ENCODE measurements at places on chromosomes 5 and 9.

- DNase-seq: no peak
Observed at GRCh38 chr5:1162751-1163150, 38.6 kb upstream of the SLC6A19 start.

DNA sequence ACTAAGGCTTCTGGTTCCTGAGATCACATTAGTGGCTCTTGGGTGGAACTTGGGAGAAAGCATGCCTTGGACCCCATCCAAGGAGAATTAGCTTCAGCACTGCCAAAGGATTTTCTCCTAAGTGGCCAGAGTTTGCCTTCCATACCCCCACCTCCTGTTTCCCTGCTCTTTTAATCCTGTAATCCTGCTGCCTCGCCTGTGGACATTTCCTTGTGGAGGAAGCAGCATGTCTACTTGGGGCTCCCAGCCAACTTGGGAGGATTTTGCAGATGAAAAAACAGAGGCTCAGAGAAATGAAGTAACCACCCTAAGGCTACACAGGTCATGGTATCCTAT, 1.6 kb downstream of the ARSI start:
- no peak for DNase-seq

GRCh38 chr9:80012557-80013330, 441.0 kb downstream of the TLE4 start:
- DNase-seq: no peak

- no peak for DNase-seq
Observed at GRCh38 chr9:89878687-89879086, 273.9 kb downstream of the GADD45G start.

GRCh38 chr5:55708732-55709131, 3.4 kb downstream of the SLC38A9 start:
- no peak for DNase-seq

DNA sequence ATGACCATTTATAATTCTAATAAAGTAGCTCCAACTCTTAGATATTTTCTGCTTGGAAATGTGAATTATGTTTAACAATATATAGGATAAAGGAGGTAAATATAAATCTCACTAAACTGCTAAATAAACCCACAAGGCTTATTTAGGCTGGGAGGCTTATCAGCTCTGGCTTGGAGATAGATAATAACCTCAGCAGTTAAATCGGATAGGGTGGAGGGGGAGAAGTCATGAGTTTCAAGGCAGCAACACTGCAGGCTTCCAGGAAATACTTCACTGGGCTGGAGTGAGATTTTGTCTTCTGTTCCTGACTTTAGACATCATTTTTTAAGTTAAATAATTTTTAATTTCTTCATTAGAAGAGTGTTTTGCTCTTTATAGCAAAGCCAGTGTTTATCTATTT, 80.0 kb upstream of the ITGA2 start:
- no peak for DNase-seq

GRCh38 chr9:24582146-24583126, 36.7 kb upstream of the IZUMO3 start:
- no peak for DNase-seq

DNA sequence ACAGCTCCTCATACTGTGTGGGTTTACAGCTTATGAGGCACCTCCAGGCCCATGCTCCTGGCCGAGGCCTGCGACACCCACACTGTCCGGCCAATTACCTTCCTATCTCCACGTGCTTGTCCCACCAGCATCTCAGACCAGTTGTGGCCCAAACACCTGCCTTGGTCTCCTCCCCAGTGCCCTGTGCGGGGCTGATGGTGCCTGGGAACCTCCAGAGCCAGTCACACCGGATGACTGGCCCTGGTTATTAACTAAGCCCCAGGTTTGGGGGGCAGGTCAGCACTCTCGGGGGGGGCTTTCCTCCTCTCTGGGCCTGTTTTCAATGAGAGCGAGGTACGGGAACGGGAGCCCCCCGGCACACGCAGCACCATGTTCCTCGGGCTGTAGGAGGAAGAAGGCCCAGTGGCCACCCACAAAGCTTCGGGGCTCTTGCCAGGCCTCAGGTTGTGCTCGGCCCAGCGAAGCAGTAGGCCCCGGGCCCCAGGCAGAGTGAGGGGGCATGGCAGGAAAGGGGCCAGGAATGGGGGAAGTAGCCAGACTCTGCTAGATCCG, 76.0 kb upstream of the PHYKPL start:
- DNase-seq: no peak

GRCh38 chr5:153158608-153159007, 331.9 kb upstream of the GRIA1 start:
- no peak for DNase-seq

- DNase-seq: no peak
Observed at GRCh38 chr9:126734877-126735276, 70.0 kb upstream of the ZBTB43 start.

GRCh38 chr5:135237748-135238103, 161.3 kb downstream of the MACROH2A1 start:
- no peak for DNase-seq

GRCh38 chr5:119323601-119324000, 32.2 kb upstream of the TNFAIP8 start:
- DNase-seq: no peak

DNA sequence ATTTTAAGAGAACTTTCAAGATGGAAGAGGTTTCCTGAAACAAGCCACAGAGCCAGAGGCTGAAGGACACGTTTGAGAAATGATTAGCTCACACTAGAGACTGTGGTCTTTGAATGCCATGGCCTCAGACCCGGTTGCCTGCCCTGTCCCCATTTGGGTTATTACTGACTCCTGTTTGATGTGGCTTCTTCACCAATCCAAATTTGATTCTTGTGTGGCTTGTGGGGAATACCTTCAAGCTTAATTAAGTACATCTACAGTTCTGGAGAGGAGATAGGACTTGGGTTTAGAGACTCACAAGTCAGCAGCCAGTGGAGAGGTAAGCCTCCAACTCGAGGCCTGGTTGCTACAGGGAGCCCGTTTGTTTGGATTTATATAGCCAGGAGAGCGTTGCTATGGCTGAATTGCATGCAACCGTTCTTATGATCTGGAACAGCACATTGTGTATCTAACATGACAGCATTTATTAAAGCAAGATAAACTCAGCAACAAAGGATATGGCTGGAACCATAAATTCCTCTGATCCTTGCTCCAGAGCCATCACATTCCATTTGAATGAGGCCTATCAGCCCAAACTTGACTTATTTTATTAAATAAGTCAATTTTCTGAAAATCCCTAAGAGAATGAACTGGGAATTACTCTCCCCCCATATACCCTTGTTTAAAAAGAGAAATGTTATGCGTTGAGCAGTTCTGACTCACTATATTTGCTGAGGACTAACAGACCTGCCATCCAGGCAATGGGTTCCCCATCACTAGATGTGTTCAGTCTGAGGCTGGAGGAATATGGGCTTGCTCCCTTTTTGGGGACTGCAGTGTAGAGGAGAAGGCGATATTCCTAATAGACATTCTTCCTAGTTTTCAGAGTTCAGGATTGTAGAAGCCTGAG, 88.4 kb upstream of the TNFSF8 start:
- DNase-seq: no peak

DNA sequence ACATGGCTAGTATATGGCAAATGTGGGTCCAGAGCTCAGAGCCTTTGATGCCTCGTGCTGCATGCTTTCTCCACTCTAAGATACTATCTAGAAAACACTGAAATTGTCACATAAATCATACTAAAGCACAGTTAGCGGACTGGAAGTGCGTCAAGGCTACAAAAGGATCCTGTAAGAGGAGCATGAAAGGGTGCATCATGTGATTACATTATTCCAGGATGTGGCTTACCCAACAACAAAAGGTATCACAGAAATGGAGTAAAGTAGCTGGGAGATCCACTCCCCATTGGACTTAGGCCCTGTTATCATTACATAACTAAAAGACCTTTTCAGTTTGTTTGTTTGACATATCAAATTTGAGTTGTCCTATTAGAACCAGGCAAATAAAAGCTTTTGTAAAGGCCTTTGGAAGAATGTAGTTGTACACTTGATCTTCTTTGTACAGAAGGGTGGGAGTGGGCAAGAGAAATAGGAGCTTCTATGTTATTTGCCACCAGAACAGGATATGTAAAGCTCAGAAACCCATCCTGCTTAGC, 6.9 kb downstream of the SLC31A1 start:
- no peak for DNase-seq

- DNase-seq: no peak
Observed at GRCh38 chr5:174101195-174101730, 55.8 kb downstream of the NSG2 start.

DNA sequence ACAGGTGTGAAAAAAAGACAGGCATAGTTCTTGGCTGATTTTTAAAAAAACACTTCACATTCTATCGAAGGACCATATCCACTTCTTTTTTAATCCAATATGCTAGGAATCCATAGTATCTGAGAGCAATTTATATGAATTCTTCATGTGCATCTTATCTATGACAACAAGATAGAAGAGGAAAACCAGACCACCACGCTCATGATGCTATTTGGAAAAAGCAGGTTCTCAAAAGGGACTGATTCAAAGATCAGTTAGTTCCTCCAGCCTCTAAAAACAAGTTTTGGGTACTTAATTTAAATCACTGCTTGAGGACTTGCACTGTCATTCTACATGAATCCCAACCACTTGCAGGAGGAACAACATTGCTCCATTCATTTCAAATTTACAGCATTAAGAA, 6.3 kb downstream of the MEF2C start:
- no peak for DNase-seq

DNA sequence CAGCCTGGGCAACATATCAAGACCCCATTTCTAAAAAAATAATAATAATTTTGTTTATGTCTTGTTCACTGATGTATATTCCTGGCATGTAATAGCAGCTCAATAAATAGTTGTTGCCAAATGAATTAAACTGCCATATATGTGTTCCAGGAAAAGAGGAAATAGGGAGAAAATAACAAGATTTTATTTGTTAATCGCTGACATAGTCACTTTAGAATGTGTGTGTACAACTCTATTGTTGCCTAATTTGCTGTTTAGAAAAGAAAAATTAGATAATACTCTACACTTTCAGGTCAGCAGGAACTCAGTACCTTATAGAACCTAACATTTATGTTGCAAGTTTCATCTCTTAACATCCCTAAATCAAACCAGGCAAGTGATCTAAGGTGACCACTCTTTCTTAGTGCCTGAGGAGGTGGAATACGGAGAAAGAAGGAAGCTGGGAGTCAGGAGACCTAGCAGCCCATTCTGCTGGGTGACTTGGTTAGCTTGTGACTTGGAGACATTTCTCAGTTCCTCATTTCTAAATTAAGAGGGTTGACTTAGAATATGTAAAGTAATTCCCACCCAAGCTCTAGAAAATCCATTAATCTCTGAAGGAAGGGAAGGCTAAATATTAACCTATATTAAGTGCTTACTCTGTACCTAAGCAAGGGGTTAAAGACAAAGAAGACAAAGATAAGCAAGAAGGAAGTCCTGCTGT, 110.3 kb upstream of the IQGAP2 start:
- DNase-seq: no peak

GRCh38 chr5:158198636-158199035, 339.7 kb upstream of the CLINT1 start:
- DNase-seq: no peak

DNA sequence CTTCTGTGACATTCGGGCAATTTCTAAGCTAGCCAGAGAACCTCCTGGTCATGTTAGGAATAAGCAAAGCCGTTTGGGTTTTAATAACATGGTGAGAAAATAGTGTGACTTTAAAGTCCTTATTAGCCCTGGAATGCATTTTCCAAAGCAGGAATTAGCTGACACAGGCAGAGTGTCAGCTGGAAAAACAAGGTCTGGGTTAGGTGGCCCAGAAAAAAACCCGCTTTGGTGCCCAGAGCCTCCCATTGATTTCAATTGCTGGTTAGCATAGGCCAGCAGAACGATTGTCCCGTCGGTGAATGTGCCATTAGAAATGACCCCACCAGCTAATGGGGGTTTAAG, 62.1 kb upstream of the CPEB4 start:
- DNase-seq: no peak

- no peak for DNase-seq
Observed at GRCh38 chr5:173972925-173973615, 15.9 kb upstream of the C5orf47 start.

- no peak for DNase-seq
Observed at GRCh38 chr9:137103206-137103999, 11.1 kb downstream of the DPP7 start.

DNA sequence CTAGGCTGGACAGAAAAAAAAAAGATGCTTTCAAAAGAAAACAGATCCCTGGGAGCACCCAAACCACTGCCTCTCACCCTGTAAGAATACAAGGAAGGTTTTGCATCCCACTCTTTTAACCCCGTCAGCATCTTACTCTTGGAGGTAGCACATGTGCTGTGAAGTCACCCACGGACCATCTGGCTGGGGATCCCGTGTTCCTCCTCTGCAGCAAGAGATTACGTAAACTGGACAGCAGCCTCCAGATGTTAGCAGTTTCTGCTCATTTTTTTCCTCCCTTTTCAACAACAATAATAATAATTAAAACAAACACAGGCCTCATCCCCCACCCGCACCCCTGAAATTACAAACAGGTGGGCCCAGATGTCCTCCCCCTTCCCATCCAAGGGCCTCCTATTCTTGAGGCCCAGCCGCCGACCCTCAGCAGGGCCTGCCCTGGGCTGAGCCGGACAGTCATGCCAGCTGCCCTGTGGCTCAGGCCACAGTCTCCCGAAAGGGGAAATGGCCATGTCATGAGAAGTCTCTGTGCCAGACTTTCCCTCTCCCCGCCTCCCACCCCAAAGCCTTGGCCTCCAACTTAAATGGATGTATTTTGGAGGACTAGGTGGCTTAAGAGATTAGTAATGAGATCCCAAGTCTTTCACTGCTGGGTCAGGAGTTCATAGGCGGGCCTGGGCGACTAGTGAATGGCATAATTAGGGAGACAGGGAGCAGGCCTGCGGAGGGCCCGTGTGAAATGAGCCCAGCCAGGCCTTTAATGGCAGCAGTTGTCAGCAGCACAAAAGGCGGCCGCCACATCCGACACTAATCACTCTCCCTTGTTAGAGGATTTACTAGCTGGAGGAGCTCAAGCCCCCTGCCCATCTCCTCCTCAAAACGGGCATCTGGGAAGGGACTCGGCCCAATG, 165.1 kb downstream of the PAPPA start:
- DNase-seq: no peak

DNA sequence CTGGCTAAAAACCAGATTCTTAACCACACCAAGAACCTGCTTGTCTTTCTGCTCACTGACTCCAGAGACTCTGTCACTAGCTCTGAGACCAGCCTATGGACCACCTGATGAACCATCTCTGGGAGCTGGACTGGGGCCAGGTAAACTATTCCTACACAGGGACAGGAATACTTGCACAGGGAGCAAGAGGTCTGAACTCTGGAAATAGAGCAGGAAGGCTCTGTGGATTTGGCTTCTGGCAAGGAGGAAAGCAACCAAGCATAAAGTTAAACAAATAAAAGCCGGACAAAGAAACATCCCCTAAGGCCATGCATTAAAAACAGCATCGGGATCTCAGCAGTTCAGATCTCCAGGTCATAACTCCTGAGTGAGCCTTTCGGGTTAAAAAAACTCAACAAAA, 5.6 kb upstream of the SPARC start:
- no peak for DNase-seq

- DNase-seq: no peak
Observed at GRCh38 chr9:90556897-90557675, 85.5 kb downstream of the DIRAS2 start.

DNA sequence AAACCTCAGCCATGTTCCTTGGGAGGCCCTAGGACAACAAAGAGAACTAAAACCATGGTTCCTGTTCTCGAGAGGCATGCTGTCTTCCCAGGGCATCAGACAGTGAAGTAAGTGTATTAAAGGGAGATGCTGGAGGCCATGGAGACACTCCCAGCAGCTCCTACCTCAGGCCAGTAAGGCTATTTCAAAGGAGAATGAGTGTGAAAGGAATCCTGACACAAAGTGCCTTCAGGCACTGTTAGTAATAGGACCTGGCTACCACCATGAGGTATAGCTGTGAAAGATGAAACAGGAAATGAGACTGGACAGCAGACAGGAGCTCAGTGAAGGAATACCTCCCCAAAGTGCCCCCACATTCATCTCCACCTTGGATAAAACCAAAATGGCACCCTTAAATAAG, 71.0 kb downstream of the FANCC start:
- no peak for DNase-seq

All from cortex of kidney (tissue), 1 donor.